ENCODE measurements at places on chromosomes 7 and 10.

DNA sequence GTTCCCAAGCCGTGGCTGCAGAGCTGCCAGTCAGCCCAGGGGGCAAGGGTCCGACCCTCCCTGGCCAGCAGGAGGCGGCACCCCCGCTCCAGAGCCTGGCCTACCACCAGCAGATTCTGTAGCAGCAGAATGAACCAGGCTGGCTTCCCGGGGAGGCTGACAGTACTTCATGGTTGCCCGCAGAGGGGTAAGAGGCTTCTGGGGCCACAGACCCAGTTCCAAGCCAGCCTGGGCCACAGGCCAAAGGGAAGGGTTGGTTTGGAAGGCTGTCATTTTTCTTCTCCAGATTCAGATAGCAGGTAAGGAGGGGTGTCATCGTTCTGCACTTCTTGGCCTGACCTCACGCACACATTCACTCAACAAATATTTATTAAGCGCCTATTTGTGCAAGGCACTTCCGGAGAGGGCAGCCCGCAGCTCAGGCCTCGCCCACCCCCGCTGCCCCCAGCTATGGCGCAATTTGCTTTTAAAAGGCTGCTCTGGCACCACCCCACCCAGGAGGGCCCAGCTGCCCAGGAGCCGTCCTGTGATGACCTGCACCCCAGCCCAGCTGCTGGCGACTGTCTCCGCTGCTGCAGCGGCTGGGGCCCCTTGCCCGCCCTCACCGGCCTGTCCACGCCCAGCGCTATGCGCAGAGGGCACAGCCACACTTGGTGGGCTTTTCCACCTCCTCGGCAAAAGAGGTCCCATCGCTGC, 168.5 kb downstream of the LCOR start:
- DNase-seq: no peak

DNA sequence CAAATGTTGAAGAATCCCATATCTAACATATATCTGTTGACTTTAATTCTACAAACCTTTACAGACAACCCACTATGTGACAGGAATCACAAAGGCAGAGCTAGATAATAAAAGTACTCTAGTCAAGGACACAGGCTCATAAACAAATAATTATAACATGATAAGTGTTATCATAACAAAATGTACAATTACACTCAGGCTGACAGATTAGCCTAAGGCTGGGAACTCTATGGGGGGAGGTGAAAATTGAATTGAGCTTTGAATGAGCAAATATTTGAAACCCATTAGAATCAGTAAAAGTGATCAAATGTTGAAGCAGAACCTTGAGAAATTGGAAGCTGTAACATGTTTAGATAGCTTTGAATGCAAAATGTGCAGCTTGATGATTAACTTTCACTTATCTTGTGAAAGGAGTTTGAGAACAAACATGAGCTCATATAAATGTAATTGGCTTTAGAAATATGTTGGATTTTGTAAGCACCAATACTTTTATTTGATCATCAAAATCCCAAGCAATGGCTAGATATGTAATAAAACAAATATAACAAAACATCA, 970.2 kb downstream of the SORCS3 start:
- DNase-seq: no peak

- DNase-seq: no peak
These were observed 20.9 kb downstream of the ANKIB1 start for GRCh38 chr7:92266415-92267241.

GRCh38 chr10:64102916-64103315, 581.7 kb downstream of the REEP3 start:
- no peak for DNase-seq

DNA sequence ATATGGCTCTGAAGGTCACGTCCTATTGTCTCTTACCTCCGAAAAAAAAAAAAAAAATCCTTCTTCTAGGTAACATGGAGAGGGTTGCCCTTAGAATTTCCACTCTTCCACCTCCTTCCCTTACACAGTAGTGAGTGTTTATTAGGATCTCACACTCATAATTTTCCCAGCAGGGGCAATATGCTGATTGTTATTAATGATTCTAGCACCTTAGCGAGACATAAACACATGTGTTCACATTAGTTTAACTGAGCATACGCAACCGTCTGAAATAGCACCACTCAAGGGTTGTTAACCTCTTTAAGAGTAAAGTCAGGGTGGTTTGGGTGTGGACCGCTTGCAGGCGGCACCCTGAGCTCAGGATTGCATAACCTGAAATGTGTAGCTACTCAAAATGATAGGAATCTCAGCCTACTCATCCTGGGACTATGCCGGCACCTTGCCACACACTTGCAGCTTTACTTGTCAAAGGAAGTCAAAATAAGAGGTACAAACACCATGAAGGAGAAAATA, 52.2 kb downstream of the CPEB3 start:
- DNase-seq: no peak

- DNase-seq: no peak
These were observed 210.8 kb upstream of the CSTF2T start for GRCh38 chr10:51910189-51910588.

GRCh38 chr7:15567652-15568051, 5.8 kb upstream of the AGMO start:
- DNase-seq: no peak

- DNase-seq: no peak
These were observed 16.9 kb downstream of the GFRA1 start for GRCh38 chr10:116255886-116256751.

- no peak for DNase-seq
These were observed 10.0 kb upstream of the CHCHD1 start for GRCh38 chr10:73771722-73772280.

DNA sequence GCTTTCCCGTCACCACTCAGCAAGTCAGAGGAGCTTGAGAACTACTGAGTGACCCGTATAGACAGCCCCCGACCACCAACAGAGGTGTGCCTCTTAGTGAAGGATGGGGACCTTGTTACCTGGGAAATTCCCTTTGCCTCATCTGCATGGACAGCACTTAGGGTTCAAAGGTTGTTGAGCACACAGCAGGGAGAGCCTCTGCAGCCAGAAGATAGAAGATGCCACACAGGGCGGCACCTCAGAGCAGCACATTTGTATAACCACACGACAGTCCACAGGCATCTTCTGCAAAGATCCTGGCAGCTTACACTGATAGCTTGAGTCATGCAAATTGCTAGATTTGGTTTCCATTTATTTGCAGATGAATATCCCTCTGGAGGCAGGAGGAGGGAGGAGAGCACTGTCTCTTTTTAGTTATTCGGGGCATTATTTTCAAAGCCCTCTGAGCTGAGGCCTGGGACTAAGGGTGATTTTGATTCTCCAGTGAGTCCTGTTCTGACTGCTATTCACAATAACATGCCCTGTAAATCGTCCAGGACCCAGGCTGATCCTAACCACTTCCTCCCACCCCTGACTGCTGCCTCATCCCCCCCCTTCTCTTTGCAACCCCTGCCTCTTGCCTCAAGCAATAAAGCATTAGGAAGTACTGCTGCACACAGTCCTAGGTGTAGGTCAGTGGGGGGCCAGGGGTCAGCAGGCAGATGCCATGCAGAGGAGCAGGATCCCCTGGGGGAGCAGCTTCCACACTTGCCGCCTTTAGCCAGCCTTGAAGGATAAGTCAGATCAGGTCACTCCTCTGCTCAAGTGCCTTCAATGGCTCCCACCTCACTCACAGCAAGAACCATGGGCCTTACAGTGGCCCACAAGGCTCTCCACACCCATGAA, 24.6 kb upstream of the INMT start:
- no peak for DNase-seq

GRCh38 chr7:31633894-31634494, 53.0 kb upstream of the PPP1R17 start:
- peak; percentile 88 for DNase-seq

GRCh38 chr7:81753392-81753791, 16.5 kb downstream of the HGF start:
- no peak for DNase-seq

DNA sequence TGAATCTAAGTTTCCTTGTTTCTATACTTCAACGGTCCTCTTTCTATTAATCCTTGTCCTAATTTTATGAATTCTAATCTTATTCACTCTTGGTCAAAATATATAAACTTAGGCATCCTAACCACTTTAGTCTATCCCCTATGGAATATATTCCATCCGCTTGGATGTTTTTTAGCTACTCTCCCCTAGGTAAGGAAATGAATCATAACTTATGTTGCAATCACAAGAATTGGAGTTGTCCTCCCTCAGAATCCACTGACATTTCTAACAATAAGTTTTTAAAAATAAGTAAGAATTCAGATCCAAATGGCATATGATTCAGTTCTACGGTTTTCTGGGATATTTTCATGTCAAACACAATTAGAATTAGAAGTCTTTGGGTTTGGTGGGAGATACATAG, 1081.6 kb downstream of the SORCS1 start:
- no peak for DNase-seq
